ENCODE measurements at places on chromosomes 2 and 18. TPM values are rescaled to one million over a fixed set of nuclear protein-coding genes. Genes with fewer than 3 reads are reported as not detected.

Gene ELOA2
- total RNA-seq = not detected

Gene KYNU
- total RNA-seq = under 0.01 TPM

Gene SERPINB3
- total RNA-seq = not detected

Gene ACTG2
- total RNA-seq = not detected

Gene ANTXR1
- 31.9 TPM for total RNA-seq

Gene LINC00305
- total RNA-seq = not detected

Gene SRD5A2
- not detected for total RNA-seq

Gene RNF125
- total RNA-seq = 1.9 TPM

Gene CTNNA2
- total RNA-seq = 249 TPM

Gene EML6
- 23.8 TPM for total RNA-seq

Gene NGEF
- 33.5 TPM for total RNA-seq

Gene NMUR1
- total RNA-seq = not detected

Gene FEV
- not detected for total RNA-seq
